NCI-H774 (cell line): ENCODE measurements at places on chromosomes 16 and 17.
A peak's percentile ranks its signal among the peaks of the same experiment; 100 is the strongest.

DNA sequence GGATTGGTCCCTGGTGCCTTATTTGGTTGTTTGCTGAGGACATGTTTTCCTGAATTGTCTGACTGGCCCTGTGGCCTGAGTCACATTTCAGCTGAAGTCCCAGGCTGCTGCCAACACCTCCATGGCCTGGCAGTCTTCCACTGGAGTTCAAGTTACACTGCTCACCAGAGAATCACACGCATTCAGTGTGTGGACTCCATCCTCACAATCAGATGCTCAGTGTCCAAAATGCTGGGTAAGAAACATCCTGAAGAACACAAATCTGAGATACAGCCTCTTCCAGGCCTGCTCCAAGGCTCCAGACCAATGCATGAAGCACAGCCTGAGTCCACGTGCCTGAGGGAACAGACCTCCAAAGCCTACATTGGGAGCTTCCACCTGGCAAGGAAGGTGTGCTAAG lies 19.2 kb downstream of the CD300LB start:
- DNase-seq: no peak

DNA sequence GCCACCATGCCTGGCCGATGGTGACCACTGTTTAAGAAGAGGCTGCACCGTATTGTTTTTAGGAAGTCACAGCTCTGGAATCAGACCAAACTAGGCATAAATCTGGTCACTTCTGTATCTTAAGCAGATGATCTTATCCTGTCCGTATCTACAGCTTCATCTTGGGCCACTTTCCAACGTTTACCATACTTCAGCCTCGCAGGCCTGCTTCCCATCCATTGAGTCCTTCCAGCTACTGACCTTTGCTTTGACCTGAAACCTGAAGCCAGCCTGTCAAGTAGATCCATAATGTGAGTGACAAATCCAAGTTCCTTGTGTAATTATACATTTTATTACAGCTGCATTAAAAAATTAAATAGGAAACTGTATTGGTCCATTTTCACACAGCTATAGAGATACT lies 1033.0 kb downstream of the CDH11 start:
- DNase-seq: no peak

DNA sequence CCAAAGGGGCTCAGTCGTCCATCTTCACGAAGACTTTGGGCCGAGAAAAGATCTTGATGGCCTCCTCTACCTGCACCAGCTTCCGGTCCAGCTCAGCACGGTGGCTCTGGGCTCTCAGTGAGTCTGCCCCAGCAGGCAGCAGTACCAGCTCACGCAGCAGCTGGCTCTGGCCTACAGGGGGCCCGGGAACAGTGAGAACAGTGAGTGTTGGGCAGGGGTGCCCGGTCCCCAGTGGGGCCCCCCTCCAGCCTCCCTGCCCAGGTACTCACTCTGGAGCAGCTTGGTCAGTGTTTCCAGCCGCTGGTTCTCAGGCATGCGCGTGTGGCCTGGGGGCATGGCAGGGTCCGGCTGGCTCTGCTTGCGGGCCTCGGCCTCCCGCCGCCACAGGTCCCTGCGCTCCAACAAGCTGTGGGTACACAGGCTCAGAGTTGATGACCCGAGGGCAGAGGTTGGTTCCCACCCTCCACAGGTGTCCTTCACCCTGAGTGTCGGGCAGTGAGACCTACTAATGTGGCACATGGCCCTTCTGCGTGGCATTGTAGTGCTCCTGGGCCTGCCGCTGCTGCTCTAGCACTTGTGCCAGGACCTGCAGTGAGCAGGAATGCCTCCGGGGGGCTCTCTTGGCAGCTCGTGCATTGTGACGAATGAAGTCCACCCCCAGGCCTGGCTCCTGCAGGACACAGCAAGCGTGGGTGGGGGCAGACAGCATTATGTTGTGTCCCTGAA lies 2.6 kb downstream of the PARD6A start:
- no peak for DNase-seq

- no peak for DNase-seq
Observed at GRCh38 chr16:85994492-85995490, 95.8 kb downstream of the IRF8 start.

- DNase-seq: no peak
Observed at GRCh38 chr17:81580481-81580880, 28.3 kb upstream of the FAAP100 start.

DNA sequence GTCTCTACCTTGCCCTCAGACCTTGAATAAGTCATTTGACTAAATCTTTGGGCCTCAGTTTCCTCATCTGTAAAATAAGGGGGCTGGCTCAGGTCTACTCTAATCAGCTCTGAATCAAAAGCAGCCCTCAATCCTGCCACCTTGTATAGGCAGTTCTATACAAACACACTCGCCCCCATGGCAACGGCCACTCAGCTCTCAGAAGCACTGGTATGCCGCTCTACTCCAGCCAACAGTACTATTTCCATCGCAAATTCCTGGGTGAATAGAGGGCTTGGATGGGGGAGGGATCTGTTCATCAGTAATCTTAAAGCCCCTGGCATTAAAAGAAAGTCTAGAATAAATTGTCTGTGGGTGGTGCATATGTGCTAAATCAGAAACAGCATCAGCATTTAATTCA lies 21.2 kb upstream of the TAOK1 start:
- DNase-seq: no peak

DNA sequence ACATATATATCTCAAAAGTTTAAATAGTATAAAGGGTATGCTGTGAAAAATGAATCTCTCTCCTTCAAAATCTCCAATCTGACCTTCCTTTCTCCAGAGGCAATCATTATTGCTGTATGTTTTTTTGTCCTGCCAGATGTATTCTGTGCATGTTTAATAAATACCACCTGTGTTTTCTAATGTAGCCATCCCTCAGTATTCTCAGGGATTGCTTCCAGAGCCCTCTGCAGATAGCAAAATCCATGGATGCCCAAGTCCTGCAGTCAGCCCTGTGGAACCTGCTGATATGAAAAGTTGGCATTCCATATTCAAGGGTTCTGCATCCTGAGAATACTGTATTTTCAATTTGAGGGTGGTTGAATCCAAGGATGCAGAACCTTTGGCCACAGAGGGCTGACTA lies 42.9 kb downstream of the BPTF start:
- DNase-seq: no peak

GRCh38 chr16:10923146-10923649 lies 19.1 kb downstream of the DEXI start:
- DNase-seq: no peak

DNA sequence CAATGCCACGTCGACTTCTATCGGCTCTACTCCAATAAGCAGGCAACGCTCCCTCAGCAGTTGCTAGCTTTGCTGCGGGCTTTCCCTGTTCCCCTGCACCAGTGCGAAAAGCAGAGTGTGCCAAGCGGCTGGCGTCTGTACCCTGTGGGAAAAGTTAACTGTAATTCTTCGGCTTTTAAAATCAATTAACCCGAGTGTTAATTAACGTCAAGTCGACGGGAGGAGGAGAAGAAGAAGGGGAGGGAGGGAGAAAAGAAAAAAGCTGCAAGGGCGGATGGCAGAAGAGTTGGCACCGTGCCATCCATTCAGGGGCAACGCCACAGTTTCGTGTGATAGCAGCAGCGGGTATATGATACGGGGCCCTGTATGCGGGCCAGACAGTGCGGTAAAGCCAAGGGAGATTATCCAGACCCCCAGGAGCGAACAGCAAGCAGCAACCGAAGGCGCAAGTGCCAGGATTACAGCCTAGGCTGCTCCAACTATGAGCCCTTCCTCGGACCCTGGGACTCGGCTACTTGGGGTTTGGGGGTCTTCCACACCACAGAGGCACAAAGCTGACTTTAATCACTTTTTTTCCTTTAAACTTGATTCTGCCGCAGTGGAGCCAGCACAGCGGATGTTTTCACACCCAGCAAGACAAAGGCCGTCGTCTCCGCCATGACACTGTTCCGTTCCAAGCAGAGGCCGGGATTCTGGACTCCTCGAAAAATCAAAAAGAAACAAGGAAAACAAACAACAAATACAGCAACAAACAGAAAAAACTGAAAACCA lies 253.8 kb upstream of the PMFBP1 start:
- DNase-seq: no peak

GRCh38 chr17:17819561-17819995 lies 17.2 kb downstream of the SREBF1 start:
- no peak for DNase-seq

DNA sequence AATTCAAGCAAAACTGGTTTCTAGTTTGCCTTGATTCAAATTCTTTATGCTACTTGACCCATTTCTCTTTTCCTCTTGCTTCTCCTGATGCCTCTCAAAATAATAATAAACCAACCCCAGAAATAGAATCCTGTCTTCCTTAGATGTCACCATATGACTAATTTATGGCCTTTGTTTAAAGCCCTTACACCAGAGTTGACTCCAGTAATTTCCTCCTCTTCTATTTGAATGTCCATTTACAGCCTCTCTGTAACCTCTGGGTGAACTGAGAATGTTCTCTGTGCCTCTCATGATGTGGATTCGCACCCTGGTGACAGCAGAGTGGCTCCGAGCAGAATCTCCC lies 31.5 kb downstream of the ZFHX3 start:
- DNase-seq: no peak

GRCh38 chr16:89317101-89317671 lies 99.7 kb downstream of the ZNF778 start:
- no peak for DNase-seq

GRCh38 chr17:40015005-40015997 lies at the start of gene CSF3:
TSS of gene CSF3 (plus strand) at chr17:40015440. CDS start at chr17:40015475, 35 bp downstream.
- DNase-seq: peak; percentile 42

DNA sequence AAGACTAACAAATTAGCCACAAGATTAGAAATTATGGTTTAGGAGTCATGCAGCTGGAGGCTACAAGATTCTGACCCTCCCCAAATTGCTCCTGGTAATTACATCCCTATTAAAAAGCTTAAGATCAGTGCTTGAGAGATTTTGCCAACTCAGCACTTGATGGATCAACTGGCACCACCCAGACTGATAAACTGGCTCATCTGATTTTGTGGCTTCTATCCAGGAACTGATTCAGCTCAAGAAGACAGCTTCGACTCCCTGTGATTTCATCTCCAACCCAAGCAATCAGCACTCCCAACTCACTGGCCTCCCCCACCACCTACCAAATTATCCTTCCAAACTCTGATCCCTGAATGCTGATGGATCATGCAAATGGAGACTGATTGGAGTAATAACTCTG lies 94.8 kb downstream of the TNFRSF13B start:
- no peak for DNase-seq

GRCh38 chr17:306536-307294 lies 45.9 kb downstream of the RPH3AL start:
- no peak for DNase-seq

DNA sequence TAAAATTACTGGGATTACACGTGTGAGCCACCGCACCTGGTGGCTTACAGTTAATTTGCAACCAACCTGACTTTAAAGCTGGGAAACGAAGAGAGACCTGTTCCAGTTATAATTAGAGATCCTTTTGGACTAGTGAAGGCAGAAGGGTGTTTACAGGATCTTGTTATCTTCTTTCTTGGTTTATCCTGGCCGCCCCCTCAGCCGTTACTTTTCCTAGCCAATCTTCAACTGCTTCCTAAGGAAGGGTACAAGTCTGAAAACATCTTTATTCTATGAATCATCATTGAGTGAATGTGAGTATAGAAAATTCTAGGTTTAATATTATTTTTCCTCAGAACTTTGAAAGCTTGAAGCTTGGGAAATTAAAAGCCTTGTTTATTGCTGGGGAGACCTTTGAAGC lies 286.5 kb downstream of the SLC39A11 start:
- DNase-seq: no peak

DNA sequence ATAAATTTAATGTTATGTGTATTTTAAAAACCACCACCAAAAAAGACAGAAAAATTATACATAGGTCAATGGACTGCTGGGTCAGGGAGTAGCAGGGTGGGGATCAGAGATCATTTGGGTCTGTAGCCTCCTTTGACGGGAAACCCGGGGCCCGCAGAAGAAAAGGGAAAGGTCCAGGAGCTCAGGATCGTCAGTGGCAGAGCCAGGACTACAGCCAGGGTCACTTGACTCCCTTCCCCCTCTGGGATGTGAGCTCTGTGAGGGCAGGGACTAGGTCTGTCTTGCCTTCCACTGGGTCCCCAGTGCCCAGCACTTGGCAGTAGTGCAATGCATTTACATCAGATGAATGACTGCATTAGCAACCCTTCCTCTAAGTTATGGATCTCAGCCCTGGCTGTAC lies 62.1 kb downstream of the TOM1L2 start:
- DNase-seq: no peak

DNA sequence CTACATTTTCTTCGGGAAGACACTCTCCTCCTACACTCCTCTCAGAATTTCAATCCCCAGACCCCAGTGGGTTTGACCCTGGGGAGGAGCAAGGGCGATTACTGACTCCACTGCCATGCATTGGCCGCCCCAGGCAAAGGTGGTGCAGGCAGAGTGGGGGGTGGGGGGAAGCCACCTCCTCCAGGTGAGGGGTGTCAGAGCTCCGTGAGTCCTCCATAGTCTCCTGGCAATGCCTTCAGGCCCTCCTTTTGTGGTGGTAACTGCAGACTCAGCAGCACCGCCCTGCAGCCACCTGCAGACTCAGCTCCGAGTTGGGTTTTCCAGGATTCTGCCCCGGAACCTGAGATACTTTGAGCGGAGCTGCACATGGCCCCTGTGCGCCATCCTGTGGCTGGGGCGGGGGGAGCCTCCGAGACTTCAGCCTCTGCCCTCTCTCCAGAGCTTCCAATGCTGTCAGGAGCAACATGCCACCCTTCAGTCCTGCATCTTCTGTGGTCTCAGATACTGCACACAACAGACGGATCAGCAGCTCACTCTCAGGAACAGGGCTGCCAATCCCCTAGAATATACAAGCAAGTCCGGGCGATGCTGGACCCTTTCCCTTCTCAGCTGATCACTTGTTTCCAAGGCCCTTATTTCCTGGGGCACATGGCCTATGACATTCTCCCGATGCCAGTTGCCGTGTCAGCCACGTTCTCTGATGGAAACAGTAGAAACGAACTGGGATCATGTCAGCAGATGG lies 2.4 kb upstream of the SLC47A2 start:
- no peak for DNase-seq

DNA sequence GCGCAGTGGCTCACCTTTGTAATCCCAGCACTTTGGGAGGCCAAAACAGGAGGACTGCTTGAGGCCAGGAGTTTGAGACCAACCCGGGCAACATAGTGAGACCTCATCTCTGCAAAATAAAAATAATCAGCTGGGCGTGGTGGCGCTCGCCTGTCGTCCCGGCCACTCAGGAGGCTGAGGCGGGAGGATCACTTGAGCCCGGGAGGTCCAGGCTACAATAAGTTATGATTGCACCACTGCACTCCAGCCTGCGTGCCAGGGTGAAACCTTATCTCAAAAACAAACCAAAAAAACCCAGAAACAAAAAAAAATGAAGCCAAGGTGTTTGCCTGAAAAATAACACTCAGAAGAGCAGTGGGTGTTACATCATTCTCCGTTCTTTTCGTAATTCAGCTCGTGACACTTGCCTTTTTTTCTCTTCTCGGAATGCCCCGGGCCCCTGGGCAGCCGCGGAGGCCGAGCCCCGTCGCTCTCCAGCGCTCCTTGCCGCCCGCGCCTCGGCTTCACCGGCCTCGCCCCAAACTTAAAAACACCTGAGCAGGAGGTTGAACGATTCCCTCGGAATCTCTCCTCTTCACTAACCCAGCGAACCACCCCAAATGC lies 17.0 kb downstream of the PRCD start:
- DNase-seq: peak; percentile 60

- DNase-seq: peak; percentile 23
Observed at GRCh38 chr17:72931163-72931562, 161.3 kb downstream of the SLC39A11 start.
